ENCODE measurements at places on chromosomes 4 and X.

DNA sequence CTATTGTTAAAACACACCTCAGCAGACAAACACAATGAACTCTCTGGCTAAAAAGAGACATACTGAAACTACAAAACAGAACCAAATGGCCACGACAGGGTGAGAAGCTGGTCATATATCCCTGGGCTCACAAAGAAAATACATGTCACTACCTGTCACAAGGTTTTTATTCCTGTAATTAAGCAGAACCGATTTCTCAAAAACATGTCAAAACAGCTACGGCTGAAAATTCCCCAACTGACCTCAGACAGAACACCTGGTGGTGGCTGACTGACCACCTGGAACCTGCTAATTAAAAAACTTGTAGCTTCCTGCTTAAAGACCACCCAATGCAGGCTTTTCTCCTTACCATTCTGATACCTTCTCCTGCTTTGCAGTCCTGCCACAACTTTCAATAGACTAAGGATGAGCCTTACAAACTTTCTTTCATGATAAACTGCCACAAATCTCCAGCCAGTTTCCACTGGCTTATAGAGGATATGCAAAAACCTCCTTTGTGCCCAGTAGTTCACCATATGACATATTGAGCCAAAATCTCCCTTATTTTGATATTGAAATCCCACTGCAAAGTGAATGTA is 571.9 kb downstream of the SPOCK3 start:
- no peak for DNase-seq

GRCh38 chrX:139795196-139795595 is 87.2 kb upstream of the MCF2 start:
- no peak for DNase-seq

DNA sequence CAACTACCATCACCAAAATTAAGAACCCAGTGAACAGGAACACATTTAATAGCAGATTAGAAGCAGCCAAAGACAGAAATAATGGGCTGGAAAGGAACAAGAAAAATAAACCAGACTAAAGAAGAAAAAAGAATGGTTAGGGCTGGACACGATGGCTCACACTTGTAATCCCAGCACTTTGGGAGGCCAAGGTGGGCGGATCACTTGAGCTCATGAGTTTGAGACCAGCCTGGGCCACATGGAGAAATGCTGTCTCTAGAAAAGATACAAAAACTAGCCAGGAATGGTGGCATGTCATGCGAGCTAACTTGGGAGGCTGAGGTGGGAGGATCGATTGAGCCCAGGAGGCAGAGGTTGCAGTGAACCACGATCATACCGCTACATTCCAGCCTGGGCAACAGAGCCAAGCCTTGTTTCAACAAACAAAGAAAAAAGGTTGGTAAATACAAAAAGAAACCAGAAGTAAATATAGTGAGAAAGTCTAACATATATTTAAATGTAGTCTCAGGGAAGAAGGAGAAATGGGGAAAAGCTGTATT is 102.0 kb downstream of the AFAP1 start:
- DNase-seq = no peak

- DNase-seq = no peak
These were observed 315.3 kb downstream of the PAPSS1 start for GRCh38 chr4:107404591-107405300.

- no peak for DNase-seq
These were observed 88.9 kb upstream of the NDP start for GRCh38 chrX:44061968-44062614.

GRCh38 chrX:148161701-148162100 is 180.6 kb downstream of the FMR1NB start:
- no peak for DNase-seq

Measured in CD4-positive, alpha-beta T cell treated with Interferon gamma for 1 hour (primary cell).